ENCODE measurements at places on chromosomes 1 and 21.

GRCh38 chr1:93648656-93649055, 33.0 kb downstream of the BCAR3 start:
- DNase-seq, result no peak

DNA sequence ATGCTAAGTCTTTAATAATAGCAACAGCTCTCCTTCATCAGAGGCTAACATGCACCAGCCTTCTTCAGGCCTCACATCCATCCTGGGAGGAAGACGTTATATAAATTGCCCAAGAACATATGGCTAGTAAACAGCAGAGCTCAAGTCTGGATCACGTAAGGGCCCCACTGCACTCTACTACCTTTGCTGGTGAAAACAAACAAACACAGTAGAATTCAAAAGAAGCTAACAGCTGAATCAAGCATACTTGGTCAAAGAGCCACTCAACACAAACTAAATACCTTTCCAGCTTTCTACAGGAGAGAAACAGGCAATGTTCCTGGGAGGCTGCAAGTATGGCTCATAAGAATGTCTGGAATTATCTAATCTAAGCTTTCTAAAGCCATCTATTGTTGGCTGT, 66.0 kb downstream of the WLS start:
- no peak for DNase-seq

DNA sequence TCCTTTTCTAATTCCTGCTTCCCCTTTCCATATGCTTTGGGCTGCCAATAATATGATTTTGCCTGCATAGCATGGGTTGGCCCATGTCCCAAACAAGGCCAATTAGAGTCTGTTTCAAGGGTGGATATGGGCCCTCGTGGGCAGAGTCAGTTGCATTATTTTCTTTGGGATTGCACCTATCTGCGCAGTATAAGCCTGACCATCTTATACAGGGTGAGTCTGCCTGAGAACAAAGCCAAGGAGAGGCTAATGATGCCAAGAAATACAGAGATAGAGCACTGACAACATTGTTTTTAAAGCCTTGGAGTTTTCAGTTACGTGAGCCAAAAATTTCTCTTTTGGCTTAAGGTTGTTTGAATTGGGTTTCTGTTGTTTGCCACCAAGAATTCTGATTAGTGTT, 18.6 kb downstream of the OVAAL start:
- DNase-seq, result no peak

DNA sequence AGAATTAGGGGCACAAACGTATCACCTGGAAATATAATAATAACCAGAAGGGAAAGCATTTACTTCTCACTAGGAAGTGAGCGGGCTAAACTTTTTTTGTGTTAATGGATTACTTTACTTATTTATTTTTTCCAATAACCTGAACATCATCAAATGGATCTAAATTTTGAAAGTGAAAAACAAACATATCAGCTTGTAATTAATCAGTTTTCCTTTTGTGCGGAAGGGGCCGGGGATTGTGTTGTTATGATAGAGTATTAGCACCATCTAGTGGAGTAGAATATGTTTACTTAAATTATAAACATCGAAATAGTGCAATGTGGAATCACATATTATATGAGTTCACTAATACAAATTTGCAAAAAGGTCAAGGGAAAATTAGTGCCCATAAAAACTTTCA, 9.0 kb downstream of the CFH start:
- peak; percentile 6 for DNase-seq

- no peak for DNase-seq
These were observed 34.3 kb downstream of the TRABD2B start for GRCh38 chr1:47962750-47963492.
